ENCODE measurements at places on chromosomes 13 and 19. TPM values are rescaled to one million over a fixed set of nuclear protein-coding genes. Genes with fewer than 3 reads are reported as not detected.

GRCh38 chr13:98521461-98522247 is 55.3 kb downstream of the STK24 start:
- DNase-seq, result no peak

- DNase-seq, result no peak
These were observed 328.9 kb downstream of the DIAPH3 start for GRCh38 chr13:59834801-59835200.

DNA sequence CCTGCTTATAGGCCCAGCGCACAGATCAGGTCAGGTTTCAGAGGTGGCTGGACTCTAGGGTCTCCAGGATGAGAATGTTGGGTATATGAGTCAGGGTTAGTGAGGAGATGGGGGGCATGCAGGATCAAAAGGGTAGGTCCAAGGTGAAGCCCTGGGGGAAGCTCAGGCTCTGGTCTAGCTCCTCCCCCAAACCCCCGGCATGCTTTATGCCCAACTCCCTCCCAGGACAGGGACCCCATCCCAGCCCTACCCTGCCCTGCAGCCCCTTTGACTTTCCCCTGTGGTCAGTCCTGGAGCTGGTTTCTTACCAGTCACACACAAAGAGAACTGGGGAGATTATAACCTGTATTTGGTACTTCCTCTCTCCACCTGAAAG is 9.8 kb upstream of the CEACAM18 start:
- no peak for DNase-seq

LMTK3 gene
- 0.19 TPM for polyA plus RNA-seq

- no peak for DNase-seq
These were observed 1015.7 kb downstream of the EFNB2 start for GRCh38 chr13:105519771-105520170.

GRCh38 chr19:1847348-1847683 is 967 bp downstream of the REXO1 start:
- DNase-seq, result no peak

GRCh38 chr13:31930901-31931522 is 100.6 kb upstream of the FRY start:
- DNase-seq, result no peak

- peak; percentile 80 for DNase-seq
These were observed 499 bp downstream of the LSM7 start for GRCh38 chr19:2327773-2328400.
